ENCODE measurements at places on chromosomes 5 and 9.

DNA sequence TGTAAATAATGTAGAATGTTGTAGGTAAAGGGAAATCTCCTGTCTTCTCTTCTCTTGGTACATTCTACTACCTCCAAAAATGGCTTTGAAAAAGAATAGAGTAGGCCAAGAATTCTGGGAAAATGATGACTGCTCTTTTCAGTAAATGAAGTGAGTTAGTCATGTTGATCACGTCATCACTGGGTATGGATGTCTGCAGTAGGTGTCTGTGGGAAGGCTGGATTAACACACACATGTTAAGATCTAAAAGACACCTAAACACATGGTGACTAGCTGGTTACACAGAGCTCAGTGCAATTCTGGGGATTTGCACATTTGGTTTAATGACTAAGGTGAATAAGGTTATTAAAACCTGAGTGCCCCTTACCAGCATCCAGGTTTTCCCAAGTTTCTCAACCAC is 161.5 kb downstream of the CEP120 start:
- DNase-seq, result no peak

DNA sequence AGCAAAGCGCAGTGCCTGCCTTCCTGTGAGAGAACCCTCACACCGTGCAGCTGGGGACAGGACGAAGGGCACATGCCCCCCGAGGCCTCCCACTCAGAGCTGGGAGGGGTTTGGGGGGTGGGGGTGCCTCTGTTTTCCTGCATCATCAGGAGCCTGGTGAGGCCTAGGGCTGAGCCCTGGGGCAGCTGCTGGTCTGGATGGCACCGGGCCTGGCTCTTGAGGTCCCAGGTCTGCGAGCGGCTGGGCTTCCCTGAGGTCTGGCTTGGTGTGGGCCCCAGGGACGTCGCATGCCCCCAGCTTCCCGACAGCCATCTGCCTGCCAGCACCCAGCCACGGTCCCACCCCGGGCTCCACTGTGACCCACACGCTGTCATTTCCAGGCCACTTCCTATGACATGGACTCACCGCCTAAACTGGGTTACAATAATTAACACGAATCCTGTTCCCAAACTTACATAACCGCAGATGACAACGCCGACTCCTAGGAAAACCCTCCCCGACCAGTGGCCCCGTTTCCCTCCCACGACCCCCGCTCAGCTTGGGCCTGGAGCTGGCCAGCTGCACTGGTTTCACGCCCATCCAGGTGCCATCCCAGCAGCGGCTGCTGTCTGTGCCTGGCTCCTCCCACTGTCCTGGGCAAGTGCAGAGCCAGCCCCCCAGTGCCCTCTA is 8.7 kb downstream of the NACC2 start:
- no peak for DNase-seq

GRCh38 chr5:83436276-83436675 is 35.3 kb upstream of the VCAN start:
- no peak for DNase-seq

- DNase-seq, result no peak
These were observed 6.6 kb upstream of the PCSK1 start for GRCh38 chr5:96439477-96440184.

GRCh38 chr5:146368137-146368536 is 29.5 kb downstream of the POU4F3 start:
- no peak for DNase-seq

DNA sequence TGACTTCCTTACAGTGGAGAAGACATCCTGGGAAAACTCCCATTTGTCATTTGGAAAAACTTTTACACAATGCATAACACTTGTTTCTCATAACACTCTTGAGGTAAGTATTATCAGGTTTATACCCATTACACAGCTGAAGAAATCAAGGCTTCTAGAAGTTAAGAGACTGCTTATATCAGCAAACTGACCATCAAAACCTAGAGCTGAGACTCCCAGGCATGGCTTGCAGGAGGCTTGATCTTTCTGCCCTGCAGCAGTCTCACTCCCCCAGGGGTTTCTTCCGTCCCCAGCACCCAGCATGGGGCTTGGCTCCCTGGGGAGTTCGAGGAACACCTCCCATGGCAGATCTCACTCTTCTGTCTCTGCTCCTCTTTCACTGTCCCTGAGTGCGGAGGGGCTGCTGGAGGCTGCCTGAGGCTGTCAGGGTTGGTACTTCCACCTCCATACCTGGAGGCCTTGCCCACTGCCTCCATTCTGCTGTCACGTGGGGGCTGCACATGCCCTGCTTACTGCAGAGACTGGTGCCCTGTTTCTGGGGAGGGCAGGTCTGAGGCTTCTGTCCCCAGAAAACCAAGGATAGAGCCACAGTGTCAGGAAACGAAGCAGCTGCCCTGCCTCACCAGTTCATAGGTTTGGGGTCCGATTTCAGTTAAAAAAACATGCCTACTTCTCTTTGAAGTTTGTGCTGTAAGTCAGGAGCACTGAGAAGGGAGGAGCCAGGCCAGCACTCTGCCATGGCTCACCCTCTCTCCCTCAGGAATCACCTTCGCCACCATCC is 202.5 kb downstream of the PAX5 start:
- DNase-seq, result no peak

- DNase-seq, result no peak
These were observed 150.6 kb upstream of the ACOT12 start for GRCh38 chr5:81544351-81545018.

- DNase-seq, result no peak
These were observed 8.0 kb downstream of the CEP72 start for GRCh38 chr5:620152-620551.

GRCh38 chr5:98464737-98465330 is 308.6 kb upstream of the RGMB start:
- DNase-seq, result no peak

GRCh38 chr5:58786035-58786434 is 203.2 kb downstream of the RAB3C start:
- no peak for DNase-seq

DNA sequence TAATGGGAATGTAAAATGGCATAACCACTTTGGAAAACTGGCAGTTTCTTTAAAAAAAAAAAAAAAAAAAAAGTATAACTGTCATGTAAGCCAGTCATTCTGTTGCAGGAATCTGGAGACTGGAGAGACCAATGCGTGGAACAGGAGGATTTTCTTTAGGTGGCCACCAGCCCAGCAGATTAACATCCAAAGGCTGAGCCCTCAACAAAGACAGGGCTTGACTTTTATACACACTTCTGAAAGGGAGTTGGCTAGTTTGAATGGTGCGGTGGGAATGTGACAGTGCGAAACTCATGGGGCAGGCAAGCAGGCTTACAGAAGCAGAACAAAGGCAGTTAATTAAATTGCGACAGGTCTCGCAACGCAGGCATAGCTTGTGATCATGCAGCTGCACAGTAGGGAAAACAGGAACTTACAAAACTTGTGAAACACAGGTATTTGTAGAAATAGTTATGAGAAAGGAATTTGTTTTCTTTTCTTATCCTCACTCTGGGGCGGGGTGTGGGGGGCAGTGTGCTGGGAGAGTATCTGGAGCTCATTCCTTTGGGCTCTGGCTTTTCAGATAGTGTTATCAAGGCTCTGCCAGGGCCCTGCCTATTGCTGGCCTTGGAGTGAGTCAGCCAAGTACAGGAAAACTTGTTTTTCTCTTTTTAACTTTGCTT is 12.0 kb downstream of the UIMC1 start:
- DNase-seq, result peak; percentile 19

DNA sequence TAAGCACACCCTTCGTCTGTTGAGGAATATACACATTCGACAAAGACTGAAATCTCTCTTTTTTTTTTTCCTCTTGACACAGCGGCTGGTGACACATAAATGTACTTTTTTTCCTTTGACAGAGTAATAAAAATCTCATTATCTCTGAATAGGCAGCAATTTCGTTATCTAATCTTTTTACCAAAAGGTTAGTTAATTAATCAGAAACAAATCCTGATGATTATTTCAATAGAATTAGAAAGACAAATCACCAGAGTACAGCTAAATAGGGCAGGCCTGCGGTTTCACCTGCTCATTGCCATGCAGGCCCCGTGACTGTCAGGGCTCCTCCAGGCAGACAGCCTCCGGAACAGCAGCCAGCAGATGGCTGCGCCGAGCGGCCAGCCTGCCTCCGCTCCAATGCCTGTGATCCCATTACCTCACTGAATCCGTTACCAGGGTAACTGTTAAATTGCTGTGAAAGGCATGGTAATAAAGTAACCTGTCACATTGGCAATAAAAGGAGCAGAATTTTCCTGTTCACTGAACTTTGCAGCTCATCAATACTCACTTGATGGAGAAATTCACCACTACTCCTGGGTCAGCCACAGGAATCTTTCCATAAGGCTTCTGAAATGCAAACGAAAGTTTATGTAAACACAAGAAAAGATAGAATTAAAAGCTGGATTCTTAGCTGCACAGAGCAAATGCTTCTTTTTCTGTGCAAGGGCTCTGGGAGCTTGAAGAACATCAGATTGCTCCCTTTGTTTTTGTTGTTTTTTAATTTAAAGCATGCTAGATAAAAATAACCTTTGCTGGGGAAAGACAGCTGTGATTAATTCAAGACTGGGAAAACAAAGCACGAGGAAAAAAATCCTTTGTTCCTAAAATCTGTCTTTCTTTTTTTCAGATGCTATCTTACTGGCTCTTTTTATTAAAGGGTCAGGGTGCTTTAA is 666.4 kb upstream of the ZNF608 start:
- DNase-seq, result no peak

DNA sequence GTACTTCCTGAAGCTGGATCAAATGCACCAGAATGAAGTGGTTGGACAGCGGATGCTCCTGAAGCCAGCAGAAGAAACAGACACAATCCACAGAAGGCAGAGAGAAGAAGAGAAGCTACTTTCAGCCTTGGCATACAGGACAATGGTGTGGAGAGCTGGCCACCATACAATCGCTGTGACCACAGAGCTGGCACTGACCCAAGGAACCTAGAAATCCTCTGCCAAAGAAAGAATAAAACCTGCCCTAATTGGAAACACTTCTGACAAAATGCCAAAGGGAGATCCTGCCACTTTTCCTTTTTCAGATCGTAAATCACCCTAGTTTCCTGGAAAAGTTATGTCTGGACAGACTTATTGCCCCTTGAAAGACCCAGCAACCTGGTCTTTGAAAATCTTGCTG is 77.8 kb downstream of the BAAT start:
- no peak for DNase-seq

DNA sequence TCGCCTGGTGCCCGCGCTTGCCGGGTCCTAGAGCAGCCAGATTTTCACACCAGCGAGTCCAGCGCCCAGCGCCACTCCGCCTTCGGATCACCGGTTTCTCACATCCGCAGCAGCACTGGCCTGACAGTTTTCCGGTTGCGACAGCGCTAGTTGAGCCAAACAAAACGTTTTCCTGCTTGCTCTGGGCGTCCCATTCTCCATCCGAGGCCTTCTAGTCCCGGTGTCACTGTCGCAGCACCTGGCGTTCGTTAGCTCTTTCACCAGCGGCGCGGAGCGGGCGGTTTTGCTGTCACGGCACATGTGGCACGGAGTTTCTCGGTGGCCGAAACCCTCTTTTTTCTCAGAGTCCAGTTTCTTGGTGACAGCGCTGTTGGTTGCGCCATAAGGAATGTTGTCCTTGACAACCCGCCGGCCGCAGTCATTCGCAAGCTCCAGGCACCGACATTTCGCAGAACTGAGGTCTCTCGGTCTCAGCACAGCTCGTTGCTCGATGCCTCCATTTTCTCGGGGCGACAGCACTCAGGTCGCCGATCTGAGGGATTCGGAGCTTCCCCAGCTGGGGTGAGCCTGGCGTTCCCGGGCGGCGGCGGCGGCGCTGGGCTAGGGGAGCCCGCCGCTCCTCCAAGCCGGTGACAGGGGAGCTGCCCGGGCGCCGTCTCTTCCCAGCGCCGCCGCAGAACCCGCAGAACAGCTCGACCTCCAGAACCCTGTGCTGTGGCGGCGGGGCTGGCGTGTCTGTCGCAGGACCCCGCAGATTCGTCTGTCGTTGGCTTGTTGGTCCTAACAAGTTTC is 47.8 kb downstream of the ANXA2R start:
- DNase-seq, result peak; percentile 40

DNA sequence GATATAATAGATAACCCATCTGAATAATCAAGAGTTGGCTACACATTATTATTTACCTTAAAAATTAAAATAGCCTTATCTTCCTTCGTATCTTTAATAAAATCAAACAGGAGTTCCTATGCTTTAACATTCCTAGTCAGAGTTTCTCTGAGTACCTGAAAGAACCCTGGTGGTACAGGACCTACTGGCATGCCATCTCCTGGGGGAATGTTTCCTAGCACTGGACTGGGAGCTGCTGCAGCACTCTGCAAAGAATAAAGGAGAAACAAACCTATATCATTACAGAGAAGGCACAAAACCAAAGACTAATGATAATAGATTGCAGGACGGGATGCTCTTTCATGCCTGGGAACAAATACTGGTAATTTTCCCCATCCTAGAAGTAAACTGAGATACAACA is 119.5 kb upstream of the ACOT12 start:
- DNase-seq, result no peak

Data from GM12891 (cell line).